ENCODE measurements at places on chromosomes 2 and 18. TPM values are rescaled to one million over a fixed set of nuclear protein-coding genes. Genes with fewer than 3 reads are reported as not detected.

DNA sequence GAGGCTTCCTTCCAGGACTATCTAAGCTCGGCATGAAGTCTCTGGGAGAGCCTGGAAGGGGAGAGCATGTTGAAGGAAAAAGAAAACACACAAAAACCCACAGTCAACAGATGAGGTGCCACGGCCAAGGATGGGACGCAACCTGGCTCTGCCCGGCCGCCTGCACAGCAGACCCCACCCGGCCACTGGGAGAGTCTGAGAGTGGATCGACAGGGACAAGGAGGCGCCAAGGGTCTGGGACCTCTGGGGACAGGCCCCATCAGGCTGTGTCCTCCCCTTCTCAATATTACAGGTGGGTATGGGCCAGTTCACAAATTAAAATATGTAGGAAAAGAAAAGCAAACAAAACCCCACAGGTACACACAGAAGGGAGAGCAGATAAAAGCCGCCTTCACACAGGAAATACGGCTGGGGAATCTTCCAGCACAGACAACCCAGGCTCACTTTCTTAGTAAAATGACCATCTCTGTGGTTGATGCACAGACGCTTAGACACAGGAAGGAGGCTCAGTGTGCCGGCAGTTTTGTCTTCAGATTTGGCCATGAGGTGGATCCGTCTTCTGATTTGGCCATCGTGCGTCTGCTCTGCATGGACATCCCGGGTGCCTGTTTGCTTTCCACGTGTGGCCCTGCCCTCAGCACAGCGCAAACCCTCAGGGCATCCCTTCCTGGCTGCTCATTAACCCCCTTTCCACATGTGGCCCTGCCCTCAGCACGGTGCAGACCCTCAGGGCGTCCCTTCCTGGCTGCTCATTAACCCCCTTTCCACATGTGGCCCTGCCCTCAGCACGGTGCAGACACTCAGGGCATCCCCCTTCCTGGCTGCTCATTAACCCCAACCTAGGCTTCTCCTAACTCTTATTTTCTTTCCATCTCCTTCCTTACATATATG, 138.4 kb downstream of the EIPR1 start:
- no peak for DNase-seq

GRCh38 chr2:235534678-235535422, 41.0 kb downstream of the AGAP1 start:
- DNase-seq = no peak

DNA sequence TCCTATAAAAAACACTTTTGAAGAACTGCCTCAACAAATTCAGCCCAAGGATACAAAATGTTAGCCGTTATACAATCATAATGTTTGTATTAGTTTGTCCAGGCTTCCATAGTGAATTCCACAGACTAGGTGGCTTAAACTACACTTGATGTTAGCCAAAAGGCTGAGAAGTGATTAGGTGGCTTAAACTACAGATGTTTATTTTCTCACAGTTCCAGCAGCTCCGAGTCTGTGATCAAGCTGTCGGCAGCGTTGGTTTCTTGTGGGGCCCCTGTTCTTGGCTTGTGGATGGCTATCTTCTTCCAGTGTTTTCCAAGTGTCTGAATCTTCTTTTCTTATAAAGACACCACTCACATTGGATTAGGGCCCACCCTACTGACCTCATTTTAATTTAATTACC, 31.5 kb upstream of the MFF start:
- no peak for DNase-seq

DNA sequence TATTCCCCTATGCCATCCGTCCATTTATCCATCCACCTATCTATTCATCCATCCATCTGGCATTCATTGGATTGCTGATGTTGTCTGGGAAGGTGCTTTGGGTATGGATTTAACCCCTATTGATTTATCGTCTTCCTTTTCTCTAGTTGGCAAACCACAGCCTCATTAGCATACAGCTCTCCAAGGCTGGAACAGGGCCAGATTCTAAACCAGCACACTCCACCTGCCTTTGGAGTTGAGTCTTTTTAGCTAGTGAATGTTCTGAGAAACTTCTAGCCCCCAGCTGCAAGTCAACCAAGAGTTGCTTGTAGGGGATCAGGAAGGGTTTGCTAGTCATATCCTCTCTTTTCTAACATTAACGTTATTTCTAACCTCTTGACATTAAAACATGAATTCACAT, 90.7 kb downstream of the NRP2 start:
- no peak for DNase-seq

DNA sequence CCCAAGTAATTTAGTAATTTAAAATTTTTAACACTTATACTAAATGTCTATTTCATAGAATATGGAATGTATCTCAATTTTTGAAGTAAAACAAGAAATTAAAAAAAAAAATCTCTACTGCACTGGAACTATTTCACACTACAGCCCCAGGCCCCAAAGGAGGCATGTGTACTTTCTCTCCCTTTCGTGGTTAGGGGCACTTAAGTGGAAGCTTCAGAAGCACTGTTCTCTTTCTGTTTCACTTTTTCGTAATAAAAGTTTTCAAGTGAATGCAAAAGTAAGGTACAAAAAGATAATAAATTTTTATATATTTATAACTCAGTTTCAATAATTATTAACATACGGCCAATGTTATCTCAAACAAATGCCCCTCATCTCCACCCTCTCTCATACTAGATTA, 123.8 kb upstream of the STON1 start:
- DNase-seq = no peak

- peak; percentile 63 for DNase-seq
These were observed 55.8 kb downstream of the TSN start for GRCh38 chr2:121810959-121811853.

DNA sequence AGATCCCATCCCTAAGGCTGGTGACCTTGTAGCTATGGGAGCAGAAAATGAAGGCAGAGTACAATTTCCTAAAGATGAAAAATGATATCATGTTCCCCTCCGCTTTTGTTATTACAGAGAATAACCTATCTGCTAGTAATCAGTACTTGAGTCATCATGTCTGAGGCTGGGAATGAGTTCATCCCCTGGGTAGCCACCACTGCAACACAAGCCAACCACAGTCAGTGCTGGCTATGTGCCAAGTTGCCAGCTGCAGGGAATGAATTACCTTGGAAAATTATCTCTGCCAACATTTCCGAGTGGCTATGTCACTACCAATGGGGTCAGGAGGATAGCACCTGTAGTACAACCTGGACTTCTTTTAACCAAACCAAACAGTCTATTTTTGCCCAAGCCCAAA, 1094.7 kb upstream of the DDX18 start:
- peak; percentile 3 for DNase-seq

- DNase-seq = no peak
These were observed 327.0 kb downstream of the ZNF516 start for GRCh38 chr18:76167845-76168621.

- no peak for DNase-seq
These were observed 88.7 kb upstream of the WDSUB1 start for GRCh38 chr2:159375241-159375640.

- peak; percentile 66 for DNase-seq
These were observed 221.9 kb upstream of the SETBP1 start for GRCh38 chr18:44458777-44459176.

- no peak for DNase-seq
These were observed 121.1 kb upstream of the RMP24 start for GRCh38 chr18:35851286-35851970.

DNA sequence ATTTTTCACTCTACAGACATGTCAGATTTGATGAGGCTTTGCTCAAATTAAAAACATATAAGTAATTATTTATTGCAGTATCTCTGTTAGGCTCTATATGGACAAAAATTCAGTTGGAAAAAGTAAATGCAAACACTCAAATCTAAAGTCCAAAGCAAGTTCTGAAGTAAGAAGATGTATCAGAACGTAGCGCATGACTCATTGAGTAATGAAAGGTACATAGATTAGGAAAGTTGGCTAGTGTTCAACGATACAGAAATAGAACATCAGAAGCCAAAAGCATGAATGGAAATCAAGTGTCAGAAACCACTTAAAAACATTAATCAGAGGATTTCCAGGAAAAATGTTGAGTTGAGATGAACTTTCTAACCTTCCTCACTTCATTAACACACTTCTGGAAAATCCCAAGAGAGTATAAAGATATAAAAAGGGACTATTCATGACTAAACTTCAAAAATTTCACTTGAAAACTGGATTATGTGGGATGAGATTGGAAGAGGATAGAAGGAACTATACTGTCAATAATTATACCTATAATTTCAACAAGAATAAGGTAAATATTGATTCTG, 494.1 kb downstream of the LRRTM4 start:
- DNase-seq = peak; percentile 2

- DNase-seq = peak; percentile 11
These were observed at the start of gene ABHD1 for GRCh38 chr2:27123302-27124150. Gene ABHD1 (plus strand): TSS chr2:27123815. CDS start chr2:27123949, 134 bp downstream.

GRCh38 chr2:117963446-117963845, 50.4 kb downstream of the CCDC93 start:
- peak; percentile 67 for DNase-seq

DNA sequence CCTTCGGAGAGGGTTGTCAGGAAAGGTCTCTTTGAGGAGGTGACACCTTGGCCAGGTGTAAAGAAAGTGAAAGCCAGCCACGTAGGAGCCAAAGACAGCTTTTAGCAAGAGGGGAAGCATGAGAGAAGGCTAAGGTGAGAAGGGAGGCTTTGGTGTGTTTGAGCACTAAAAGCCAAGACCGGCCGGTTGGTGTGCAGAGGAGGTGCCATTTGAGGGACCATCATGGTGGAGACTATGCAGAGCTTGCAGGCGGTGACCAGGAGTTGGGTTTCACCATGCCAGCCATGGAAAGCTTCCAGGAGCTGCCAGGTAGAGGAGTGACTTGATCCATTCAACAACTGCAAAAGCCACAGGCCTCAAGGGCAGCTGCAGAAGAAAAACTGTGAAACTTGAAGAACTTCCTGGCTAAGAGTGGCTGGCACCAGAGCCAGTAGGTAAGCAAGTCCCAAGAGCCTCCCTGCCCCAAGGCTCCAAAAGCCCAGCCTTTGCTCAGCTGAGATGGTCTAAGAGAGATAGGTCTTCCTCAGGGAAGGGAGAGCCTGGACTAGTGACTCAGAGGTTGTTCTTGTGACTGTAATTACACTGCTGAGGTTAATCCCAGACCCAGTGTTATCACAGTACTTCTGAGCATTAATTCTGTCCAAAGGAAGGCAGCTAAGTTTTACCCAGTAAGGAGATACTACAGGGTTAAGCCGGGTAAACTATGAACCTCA, 319.0 kb downstream of the BCL11A start:
- no peak for DNase-seq

GRCh38 chr18:13379930-13380690, 161.6 kb downstream of the LDLRAD4 start:
- no peak for DNase-seq

DNA sequence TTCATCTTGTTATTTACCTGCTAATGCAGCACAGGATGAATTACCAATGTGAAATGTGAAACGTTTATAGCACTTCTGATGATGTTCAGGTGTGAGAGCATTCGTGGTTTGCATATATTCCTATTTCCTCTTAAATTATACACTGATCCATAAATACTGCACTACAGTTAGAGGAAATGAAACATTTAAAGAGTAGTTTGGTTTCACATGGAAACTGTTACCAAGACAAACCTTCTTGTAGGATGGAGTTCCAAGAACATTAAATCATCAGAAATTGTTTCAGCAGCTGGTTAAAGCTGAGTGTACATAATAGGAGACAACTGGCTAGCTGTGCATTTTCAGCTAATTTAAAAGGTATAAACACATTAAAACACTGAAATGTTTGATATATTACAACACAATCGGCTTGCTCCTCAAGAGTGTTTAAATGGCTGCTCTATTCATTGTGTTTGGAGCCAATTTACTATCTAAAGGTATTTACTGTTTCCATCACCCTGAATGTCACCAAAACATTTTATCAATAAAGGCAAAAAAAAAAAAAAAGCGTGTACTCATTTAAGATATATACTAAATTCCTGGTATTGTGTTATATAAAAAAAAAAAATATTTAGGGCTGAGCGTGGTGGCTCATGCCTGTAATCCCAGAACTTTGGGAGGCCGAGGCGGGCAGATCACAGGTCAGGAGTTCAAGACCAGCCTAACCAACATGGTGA, 100.6 kb downstream of the DYM start:
- peak; percentile 84 for DNase-seq

GRCh38 chr2:9646196-9647030, 15.6 kb upstream of the YWHAQ start:
- DNase-seq = no peak

DNA sequence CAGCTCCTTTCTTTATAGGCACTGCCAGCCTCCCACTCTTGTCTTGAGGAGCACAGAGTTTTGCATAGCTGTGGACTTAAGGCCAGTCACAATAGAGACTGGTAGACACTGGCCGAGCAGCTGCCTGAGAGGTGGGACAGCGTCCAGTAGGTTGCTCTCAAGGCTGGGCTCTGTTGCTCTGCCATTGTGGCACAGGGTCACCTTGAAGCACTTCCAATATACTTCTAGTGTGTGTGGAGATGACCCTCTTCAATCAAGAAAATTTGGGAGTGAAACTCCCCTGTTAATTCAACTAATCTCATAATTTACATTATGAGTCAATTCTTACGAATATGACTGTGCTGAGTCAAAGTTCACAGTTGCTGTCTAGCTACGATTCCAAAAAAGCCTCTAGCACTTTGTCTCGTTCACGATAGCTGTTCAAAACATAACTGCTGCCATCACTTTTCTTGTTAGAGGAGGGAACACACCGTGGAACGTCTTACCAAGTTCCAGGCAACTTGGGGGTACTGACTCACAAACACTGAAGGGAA, 636.2 kb downstream of the EPHA4 start:
- DNase-seq = peak; percentile 16

DNA sequence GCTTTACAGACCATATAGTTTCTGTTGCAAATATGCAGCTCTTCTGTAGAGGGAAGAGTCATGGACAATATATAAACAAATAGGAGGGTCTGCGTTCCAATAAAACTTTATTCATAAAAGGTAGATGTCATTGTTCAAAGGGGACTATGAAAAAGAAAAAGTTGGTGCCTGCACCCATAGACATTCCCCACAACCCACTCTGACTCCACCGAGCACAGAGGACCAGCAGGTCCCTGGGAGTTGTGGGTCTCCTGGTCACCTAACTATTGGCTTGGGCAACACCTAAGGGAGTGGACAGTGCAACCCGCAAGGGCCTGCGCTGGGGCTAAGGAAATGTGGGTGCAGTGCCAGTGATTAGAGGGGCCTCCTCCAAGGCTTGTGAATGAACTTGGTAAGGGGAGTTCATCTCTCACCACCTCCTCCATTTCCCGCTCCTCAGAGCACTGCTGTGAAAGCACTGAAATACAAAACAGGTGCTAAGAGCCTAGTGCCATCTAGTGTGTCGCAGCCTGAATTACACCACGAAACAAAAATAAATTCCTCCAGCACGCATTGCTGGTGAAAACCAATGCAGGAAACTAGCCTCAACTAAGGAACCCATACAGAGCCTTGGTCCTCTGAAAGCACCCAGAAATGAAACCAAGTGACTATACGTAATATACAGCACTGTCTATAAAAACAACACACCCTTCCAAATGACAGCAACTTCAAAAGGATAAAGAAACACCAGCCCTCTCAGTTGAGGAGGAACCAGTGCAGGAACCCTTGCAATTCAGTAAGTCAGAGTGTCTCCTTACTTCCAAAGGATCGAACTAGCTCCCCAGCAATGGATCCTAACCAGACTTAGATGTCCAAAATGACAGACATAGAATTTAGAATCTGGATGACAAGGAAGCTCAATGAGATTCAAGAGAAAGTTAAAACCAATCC, 166.6 kb downstream of the RNF144A start:
- peak; percentile 41 for DNase-seq

- DNase-seq = no peak
These were observed 121.1 kb downstream of the LAMA3 start for GRCh38 chr18:23810396-23810795.

Gene IL36RN
- total RNA-seq = not detected

Gene IL36G
- not detected for total RNA-seq

Gene NTSR2
- total RNA-seq = under 0.01 TPM

Gene BOLL
- not detected for total RNA-seq

Gene SMC6
- 22.8 TPM for total RNA-seq

Gene PER2
- 2.1 TPM for total RNA-seq

Gene CAPN14
- 0.17 TPM for total RNA-seq

Gene CCDC68
- total RNA-seq = 8.3 TPM

Gene RNF138
- 24.6 TPM for total RNA-seq

Gene CDH19
- not detected for total RNA-seq
